ENCODE measurements at places on chromosomes 12 and 14. TPM values are rescaled to one million over a fixed set of nuclear protein-coding genes. Genes with fewer than 3 reads are reported as not detected.

PLD4 gene
- 0.01 TPM for polyA plus RNA-seq

GRCh38 chr12:95790917-95791849 is 619 bp upstream of the NTN4 start:
- no peak for DNase-seq

IL31 gene
- polyA plus RNA-seq, result not detected

DNA sequence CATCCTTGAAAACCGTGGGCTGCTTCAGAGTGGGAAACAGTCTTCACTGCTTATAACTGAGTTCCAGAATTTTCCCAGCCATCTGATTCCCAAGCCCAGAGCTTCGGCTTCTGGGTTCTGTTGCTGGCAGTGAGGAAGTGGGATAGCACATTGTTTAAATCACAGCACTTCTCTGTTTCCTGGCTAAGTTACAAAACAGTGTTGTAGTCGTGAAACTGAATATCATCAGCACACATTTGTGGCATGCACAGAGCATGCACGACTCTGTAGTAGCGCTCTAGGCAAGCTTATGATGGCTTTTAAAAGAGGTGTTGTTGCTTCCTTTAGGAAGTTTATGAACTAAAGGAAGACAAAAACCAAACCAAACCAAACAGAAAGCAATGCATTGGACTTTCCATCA is 1005.5 kb downstream of the NRXN3 start:
- DNase-seq, result no peak

DNA sequence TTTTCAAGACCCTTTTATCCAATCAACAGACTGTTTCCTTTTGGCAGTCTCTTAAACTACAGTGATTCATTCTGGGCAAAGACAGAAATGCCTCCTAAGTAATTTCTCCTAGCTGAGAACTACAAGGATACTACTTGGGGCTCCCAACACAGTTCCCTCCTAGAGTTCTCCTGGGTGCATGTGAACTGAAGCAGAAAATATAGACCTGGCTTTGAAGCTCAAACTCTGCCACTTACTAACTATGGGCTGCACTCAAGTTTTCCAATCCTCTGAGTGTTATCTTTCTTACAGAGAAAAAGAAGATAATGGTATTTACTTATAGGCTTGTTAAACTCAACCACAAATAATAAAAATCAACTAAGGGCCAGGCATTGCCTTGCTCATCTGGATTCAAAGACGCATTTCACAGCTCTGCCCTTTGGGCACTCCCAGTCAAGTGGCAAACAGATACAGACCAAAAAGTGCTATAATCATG is 97.6 kb downstream of the EFCAB11 start:
- no peak for DNase-seq

All from AG04450 (cell line).